ENCODE measurements at places on chromosomes 5 and 9.

- DNase-seq, result no peak
Observed at GRCh38 chr5:122300374-122300773, 11.7 kb upstream of the SNCAIP start.

- DNase-seq, result no peak
Observed at GRCh38 chr9:106019702-106020101, 325.4 kb downstream of the TMEM38B start.

DNA sequence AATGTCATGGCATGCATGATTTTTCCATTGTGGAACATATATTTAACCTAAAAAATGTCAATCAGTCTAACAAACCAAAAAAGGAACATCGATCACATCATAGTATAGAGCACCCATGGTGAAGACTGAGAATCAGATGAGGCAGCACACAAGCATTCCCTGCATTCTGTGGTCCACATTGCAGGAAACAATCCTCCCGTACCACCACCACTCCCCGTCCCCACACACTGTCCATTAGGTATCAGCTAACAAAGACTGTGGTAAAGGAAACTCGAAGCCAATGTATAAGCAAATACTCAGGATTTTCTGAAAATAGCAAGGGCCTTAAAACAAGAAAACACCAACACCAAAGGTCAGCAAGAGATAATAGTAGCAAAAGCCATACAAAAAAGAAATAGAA is 1104.4 kb upstream of the SEMA6A start:
- DNase-seq, result no peak

GRCh38 chr5:177311723-177312648 is at the start of gene MXD3:
MXD3 (minus strand) TSS chr5:177311898; CDS start chr5:177311830, 68 bp downstream.
- peak; percentile 95 for DNase-seq

GRCh38 chr9:28808042-28808441 is 1234.8 kb upstream of the C9orf72 start:
- DNase-seq, result no peak

- DNase-seq, result no peak
Observed at GRCh38 chr5:133290669-133291240, 238.9 kb downstream of the HSPA4 start.

Measured in GDM1 (cell line).